Stimulated activated naive CD8-positive, alpha-beta T cell treated with anti-CD3 and anti-CD28 coated beads, Interleukin-15, amount 100 ng/mL, for 72 hours (primary cell): ENCODE measurements at places on chromosomes 1 and 21.

- DNase-seq, result no peak
These were observed 135.2 kb upstream of the RUNX3 start for GRCh38 chr1:25065321-25065721.

GRCh38 chr1:200479816-200480215 lies 70.0 kb upstream of the ZNF281 start:
- DNase-seq, result no peak

DNA sequence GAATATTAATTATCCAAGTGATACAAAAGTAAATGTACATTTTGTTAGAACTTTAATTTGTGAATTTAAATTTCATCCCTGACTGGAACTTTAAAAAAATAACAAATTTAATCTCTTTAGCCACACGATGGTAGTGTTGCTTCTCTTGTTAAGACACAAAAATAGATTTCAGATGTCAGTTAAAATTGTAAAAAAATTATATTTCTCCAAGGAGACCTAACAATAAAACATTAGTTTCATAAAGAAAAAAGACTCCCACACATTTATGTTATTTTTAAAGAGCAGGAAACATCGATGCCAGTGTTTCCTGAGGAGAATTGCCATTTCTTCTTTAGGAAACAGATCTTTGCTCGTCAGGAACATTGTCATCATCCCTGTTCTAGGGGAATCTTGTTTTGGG lies 74.0 kb upstream of the DEPDC1 start:
- no peak for DNase-seq

- no peak for DNase-seq
These were observed 107.9 kb downstream of the RYR2 start for GRCh38 chr1:237149857-237150256.

- DNase-seq, result no peak
These were observed 7.7 kb downstream of the EXTL1 start for GRCh38 chr1:26029054-26029863.

DNA sequence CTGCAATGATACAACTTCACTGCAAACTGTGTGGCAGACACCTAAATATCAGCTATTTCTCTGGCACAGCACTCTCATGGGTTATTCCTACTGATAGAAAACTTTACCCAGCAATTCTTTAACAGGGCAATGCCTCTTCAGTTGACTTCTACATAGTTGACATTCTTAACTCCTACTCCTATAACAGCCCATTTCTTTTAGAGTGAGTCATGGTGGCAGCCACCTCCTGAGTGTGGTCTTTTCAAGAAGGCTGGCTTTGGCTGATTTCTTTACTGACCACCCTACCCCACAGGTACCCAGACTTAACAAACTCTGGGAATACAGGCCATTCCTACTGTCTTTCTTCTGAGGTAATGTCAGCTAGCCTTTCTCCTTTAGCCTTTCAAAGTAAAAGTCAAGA lies 805.8 kb upstream of the ADGRL2 start:
- DNase-seq, result no peak

- no peak for DNase-seq
These were observed 37.5 kb upstream of the ATP2B4 start for GRCh38 chr1:203589171-203589570.

- no peak for DNase-seq
These were observed 33.5 kb downstream of the USH2A start for GRCh38 chr1:216389774-216390173.

GRCh38 chr21:45839274-45839673 lies 142.3 kb upstream of the COL6A1 start:
- no peak for DNase-seq

DNA sequence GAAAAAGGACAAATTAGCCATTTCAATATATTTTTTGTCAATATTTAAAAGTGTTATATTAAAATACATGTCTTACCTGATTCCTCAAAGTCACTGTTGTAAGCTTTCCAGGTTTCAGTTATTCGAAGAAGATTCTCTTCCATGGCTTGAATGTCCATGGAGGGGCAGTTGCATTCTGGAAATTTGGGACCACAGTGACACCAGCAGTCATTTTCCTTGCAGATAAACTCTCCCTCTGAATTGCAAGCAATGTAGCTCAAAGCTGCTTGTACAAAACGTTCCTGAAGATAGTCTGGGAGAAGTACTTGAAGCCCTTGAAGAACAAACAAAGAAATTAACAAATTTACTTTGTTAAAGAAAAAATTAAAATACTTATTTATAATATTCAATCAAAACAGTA lies 251.7 kb downstream of the BRINP3 start:
- no peak for DNase-seq

DNA sequence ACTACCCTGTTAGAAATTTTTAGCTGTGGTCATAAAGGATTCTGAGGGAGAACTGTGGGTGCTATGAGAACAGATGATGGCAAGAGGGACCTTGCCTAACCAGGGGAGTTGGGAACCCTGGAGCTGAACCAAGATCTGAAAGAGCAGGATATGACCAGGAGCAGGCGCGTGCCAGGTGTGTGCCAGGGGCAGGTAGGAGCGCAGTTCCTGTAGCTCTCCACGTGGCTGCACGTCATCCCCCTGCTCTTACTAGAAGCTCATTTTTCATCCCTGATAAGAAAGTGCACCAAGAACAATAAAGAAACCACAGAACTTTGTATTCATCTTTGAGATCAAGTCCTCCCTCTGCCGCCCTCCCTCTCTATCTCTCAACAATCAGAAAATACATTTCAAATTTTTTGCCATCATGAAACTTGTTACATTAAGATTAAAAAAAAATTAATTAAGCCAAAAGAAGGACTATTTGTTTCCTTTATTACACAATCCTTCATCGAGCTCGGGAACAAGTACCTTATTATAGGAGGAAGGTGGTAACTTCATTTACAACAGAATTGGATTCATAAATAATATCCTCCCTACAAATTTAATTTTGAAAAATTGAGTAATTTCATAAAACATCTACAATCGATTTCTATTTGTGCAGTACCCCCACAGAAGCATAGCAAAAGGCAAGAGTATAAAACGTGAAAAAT lies 78.5 kb downstream of the SLC35F3 start:
- no peak for DNase-seq

DNA sequence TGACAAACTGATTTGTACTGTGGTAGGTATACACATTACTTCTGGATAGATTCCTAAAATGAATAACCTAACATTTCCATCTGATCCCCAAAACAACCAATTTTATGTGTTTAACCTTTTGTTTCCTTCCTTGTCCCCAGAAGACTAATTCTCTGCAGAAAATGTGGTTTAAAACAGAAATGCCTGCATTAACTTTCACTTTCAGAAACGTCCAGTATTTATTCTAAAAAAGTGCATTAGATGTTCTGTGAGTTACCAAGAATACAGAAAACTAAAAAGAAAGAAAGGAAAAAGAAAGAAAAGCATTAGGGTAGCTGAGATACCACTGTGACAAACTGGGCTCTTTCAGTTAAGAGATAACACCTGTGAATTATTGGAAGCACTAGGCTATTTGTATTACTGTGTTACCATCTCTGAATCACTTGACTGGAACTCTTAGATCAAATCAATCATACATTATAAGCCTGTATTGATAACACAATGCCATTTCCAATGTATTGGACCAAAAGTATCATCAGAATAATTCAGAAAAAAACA lies 177.7 kb downstream of the NCAM2 start:
- no peak for DNase-seq

GRCh38 chr21:31756787-31757186 lies 24.9 kb upstream of the SCAF4 start:
- DNase-seq, result no peak

- no peak for DNase-seq
These were observed 102.4 kb downstream of the CNIH3 start for GRCh38 chr1:224718470-224719053.

DNA sequence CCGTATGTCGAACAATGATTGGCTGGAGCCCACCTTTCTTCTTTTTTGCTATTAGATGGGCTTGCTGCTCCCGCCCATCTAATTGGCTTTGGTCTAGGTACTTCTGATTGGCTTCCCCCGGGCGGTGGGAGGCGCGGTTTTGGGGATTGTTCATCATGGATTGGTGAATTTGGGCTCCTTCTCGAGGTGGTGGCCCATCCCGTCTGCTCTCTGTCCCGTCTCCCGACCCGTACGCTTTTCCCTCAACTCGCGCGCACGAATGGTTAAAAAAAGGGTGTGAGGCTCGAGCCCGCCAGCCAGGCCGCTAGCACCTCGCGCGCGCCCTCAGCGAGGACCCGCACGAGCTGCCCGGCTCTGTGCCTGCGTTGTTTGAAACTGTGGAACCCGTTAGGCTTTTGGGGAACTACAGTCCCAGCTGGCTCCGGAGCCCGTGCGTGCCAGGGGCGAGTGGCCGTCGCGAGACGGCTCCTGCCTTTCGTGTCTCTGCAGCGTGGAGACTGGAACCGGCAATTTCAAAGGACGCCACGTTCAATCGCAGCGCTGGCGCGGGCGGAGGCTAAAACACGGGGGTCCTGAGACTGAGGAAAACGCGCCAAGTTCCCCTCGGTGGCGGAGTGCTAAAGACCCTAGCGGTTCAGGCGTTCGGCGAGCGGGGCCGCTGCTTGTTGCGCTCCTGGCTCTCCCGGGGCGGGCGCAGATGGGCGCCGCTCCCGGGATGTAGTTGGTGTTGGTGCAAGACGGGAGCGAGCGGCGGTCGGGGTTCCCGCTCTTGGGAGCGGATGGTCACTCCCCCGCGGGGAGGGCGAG lies at the start of gene USP1:
USP1 (plus strand) TSS at position 584 of the 807 bp plus-strand sequence. CDS start 2,819 bp downstream, outside the sequence.
- peak; percentile 99 for DNase-seq

DNA sequence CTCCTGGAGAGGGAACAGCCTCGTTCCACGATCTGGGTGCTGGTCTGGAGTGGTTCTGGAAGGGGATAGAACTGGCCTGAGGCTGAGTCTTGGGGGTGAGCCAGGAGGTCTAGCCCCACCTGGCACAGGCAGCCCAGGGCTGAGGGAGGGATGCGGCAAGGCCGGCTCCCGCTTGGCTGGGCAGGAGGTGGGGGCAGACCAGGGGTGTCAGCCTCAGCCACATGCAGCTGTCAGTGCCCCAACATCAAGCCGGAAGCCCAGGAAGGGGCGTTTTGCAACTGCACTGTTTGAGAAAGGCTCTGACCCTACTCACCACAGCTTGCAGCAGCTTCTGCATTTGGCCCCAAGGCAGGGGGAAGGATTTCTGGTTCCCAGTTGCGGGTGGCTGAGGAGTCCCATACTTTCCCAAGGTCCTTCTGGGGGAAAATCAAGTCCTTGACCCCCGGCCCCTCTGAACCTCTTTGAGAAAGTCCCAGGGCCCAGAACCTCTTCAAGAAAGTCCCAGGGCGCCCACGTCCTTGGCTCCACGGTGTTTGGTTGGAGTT lies 2.0 kb downstream of the EFHD2 start:
- DNase-seq, result peak; percentile 35
